ENCODE measurements at places on chromosomes 2 and 18.

DNA sequence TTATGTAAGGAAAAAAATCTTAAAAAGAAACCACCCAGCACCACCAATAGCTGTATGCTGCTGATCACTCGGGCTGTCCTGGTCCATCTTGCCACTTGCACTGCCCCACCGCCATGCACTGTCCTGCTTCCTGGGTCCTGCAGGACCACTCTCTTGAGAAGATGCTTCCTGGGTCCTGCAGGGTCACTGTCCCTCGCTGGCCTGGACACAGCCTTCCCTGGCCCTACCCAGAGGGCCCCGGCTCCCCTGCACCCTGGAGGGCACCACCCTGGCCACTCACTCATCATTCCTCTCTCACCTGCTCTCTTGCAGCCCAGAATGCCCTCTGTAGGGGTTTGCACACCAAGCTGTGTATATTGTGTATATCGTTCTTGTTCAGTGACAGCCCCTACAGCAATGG, 2.4 kb upstream of the OTOS start:
- no peak for DNase-seq

DNA sequence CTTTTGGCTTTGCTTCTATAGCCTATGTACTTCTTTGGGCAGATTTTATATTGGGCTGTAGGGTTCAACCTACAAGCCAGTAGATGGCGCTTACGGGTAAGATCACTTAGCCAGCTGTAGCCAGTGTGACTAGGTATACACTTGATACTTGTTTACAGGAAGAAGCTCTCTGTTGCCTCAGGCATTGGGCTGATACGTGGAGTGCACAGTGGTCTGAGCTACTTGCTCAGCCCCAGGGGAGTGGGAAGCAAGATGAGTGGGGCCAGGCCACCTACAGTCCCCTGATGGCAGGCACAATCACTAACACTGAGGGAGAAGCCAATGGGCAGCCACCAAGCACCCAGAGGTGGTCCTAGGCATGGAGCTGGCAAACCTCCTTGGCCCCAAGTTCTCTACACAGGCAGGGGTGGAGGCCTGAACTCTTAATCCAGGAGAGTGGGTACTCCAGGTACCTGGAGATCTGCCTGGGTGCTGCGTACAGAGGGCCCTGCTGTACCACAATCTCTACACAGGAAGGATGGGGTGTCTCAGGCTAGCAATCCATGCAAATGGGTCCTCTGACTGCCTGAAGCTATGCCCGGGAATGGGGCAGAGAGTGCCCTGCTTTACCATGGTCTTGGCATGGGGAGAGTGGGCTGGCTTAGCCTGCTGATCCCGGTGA, 122.2 kb downstream of the NCOA1 start:
- DNase-seq: no peak

DNA sequence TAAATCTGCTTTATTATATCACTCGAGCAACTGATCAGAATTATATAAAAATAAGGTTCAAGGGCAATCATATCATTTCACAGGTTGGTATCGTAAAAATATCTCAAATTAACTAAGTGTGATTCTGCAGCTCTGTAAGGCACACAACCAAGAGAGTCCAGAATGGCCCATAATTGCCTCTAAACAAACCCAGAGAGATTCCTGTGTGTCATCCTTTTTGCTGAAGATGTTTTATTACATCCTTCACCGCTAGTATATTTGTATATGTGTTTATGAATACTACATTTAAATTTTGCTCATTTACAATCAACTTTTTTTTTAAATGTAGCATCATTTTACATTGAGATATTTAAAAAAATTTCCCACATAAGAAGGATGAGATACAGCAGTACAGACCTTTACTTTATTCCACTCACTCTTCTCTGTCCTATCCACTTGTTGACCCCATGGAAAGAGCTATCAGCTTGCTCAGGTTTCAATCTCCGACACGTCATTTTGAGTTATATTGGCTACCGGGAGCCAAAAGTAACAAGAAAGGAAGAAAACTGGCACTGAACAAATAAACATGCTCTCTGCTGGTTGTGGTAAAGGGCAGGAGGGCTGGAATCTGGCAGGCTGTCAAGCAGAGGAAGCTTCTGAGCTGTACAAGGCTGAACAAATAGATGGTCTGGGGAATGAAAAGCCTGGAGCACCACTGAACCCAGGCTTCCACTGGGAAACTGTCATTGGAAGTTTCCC, 23.1 kb downstream of the PLA2R1 start:
- no peak for DNase-seq

- no peak for DNase-seq
These were observed 36.3 kb upstream of the TTC21B start for GRCh38 chr2:165989851-165990250.

DNA sequence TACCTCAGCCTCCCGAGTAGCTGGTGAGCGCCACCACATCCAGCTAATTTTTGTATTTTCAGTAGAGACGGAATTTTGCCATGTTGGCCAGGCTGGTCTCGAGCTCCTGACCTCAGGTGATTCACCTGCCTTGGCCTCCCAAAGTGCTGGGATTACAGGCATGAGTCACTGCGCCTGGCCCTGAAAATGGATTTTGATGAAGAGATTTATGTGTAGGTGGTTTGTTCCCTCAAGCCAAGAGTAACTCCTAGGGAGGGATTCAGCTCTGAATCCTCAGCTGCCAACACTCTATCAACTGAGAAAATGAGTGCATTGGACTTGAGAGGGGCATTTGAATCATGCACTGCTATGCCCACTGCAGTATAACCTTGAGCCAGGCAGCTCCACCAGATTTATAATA, 17.5 kb upstream of the LIPG start:
- no peak for DNase-seq

DNA sequence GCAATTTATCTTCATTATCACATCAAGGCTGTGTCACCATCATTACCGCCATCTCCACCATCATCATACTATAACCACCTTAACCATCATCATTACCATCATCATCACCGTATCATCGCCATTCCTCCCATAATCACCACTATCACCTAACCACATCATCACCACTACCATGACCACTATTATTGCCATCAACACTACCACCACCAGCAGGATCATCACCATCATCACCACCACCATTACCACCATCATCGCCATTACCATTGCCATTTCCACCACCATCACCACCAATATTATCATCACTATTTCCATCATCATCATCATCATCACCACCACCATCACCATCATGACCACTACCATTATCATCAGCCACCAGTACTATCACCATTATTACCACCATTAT, 314.4 kb downstream of the CYP26B1 start:
- no peak for DNase-seq

- no peak for DNase-seq
These were observed 14.1 kb downstream of the EMX1 start for GRCh38 chr2:72931280-72931910.

GRCh38 chr18:58501066-58501896, 127.6 kb downstream of the ALPK2 start:
- no peak for DNase-seq

GRCh38 chr2:110637093-110637492, 40.8 kb downstream of the BUB1 start:
- DNase-seq: no peak

- DNase-seq: no peak
These were observed 498.4 kb downstream of the STK39 start for GRCh38 chr2:167749016-167749415.

Measured in activated CD8-positive, alpha-beta memory T cell treated with anti-CD3 and anti-CD28 coated beads for 1 hour (primary cell).